Stimulated activated CD4-positive, alpha-beta T cell treated with anti-CD3 and anti-CD28 coated beads, TNF-alpha, amount 100 ng/mL, for 48 hours (primary cell): ENCODE measurements at places on chromosomes 3 and 15.

- no peak for DNase-seq
These were observed 759 bp downstream of the GALNT15 start for GRCh38 chr3:16174976-16175901.

- no peak for DNase-seq
These were observed 4.7 kb upstream of the ARHGEF3 start for GRCh38 chr3:56806407-56806806.

DNA sequence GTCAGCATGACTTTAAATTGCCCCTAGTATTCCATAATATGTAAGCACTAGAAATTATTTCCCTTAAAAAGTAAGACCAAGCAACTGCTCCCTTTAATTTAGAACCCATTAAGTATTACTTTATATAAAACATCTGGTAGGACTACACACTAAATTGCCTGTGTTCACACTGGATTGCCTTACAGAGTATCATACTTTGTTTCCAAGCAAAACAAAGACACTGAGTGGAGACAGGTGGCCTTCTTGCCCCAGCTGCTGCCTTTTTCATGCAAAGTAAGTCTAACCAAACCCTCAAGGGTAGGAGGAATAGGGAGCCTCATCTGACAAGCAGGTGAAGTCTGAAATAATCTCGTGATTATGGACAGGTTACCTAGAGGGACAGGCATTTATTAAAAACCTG is 87.3 kb downstream of the PEX5L start:
- no peak for DNase-seq

- DNase-seq: no peak
These were observed 23.6 kb upstream of the KIF23 start for GRCh38 chr15:69390575-69390974.

- peak; percentile 3 for DNase-seq
These were observed 692 bp downstream of the SCAANT1 start for GRCh38 chr3:63911509-63911872.

GRCh38 chr3:165359005-165359404 is 162.8 kb upstream of the SLITRK3 start:
- no peak for DNase-seq

DNA sequence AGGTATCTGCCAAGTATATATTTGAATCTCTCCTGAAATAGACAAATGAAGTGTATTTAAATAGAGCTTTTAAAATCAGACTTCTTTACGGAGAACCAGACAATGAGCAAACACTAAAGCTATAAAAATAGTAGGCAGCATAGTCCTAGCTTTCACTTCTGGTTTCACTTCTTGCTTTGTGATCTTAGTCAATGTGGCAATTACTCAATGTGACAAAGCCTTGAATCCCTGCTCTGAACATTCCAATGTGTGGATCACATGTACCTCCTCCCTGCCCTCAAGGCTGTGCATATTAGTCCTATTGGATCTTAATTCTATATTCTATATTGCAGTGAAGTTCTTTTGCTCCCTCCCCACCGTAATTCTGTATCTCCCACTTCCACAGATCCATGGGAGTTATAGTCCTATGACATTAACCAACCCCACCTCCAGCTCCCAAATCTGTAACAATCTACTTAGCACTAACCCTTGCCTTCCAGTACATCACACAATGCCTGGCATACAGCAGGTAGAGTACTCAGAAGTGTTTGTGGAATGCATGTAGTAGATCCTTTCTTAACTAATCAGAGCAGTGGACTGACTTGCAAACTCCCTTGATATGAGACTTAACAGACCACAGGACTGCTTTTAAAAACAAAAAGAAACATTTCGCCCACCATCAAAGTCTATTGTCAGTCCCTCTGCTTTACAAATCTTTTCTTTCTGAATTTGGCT is 24.3 kb upstream of the CP start:
- DNase-seq: no peak

GRCh38 chr3:188780193-188781147 is 391.3 kb upstream of the TPRG1 start:
- DNase-seq: no peak

DNA sequence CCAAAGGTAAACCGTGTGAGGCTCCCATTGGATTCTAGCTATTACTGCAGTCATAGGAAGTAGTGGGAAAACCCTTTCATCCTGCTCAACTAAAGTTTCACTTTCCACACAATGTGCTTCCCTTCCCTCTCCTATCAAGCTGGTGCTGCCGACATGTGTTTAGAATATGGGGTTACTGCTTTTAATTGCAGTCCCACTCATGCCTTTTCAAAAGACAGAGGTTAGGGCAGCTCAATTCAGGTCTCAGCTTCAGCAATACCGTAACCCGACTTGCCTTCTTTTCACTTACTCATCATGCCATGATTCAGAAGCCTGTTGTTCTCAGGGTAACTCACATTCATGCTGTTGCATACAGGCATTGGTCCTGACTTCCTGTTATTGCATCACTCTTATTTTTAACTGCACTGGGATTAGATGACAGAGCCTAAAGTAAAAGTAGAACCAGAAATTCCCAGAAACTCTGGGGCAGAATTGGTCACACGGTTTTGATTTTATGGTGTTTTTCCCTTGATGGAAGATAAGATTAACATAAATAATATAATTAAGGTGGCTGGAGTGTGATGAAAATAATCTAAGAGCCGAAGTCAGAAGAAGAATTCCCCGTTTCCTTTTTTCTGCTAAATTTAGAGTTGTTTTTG is 45.7 kb downstream of the C2CD4B start:
- no peak for DNase-seq

- no peak for DNase-seq
These were observed 67.2 kb downstream of the CRTC3 start for GRCh38 chr15:90596943-90597342.

DNA sequence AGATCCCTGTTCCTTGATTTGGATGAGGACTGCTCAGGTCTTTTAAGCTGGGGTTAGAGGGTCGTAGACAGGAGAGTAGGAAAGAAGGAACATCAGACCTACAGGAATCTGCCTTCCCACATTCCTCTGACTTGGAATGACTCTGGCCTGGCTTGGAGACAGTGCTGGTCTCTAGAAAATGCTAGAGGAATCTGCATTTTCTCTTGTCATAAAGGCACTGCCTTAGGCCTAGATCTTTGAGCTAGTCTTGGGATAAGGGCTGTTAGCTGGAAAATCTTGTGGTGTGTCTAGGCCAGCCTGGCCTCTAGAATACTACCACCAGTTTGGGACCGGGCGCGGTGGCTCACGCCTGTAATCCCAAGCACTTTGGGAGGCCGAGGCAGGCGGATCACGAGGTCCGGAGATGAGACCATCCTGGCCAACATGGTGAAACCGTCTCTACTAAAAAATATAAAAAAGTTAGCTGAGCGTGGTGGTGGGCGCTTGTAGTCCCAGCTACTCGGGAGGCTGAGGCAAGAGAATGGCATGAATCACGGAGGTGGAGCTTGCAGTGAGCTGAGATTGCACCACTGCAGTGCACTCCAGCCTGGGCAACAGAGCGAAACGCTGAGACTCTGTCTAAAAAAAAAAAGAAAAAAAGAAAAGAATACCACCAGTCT is 17.3 kb upstream of the BSN start:
- DNase-seq: no peak

GRCh38 chr3:174310475-174310983 is 548.6 kb upstream of the NAALADL2 start:
- no peak for DNase-seq

DNA sequence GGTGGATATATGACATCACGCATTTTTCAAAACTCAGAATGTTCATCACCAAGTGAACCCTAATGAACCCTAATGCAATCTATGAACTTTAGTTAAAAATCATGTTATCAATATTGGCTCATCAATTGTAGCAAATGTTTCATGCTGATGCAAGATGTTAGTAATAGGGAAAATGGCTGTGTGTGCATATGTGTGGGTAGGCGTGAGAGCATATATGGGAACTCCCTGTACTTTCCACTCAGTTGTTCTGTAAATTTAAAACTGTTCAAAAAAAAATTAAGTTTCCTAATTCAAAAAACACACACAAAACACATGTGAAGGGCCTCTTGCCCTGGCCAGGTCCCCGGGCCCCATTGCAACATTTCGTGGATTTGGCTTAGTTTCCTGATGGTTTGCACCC is 89.7 kb upstream of the PROK2 start:
- DNase-seq: no peak

GRCh38 chr3:49804141-49805041 is 1.3 kb downstream of the INKA1 start:
- no peak for DNase-seq

GRCh38 chr3:104244680-104245220 is 1122.0 kb upstream of the ALCAM start:
- no peak for DNase-seq

GRCh38 chr3:23461069-23461468 is 257.9 kb downstream of the UBE2E2 start:
- DNase-seq: no peak

- no peak for DNase-seq
These were observed 86.7 kb upstream of the LIMD1 start for GRCh38 chr3:45507820-45508317.

- DNase-seq: no peak
These were observed 27.0 kb downstream of the ALDH1A2 start for GRCh38 chr15:58038426-58039078.

GRCh38 chr15:45640616-45641015 is 5.8 kb downstream of the SQOR start:
- no peak for DNase-seq

DNA sequence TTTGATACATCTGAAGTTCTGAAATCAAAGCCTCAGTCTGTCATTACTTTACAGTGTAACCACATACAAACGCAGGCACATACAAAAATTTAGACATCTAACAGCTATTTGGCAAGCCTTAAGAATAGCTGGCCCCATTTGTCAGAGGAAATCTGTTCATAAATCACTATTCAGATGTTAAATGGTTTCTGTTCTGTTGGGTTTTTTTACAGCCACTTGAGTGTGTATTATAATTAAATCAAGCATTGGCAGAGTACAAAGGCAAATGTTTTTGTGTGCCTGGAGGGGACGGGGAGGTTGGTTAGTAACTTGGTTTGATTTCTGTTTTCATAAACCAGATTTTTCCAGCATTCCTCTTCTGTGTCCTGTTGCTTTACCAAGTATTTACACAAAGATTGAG is 24.1 kb downstream of the PIGB start:
- no peak for DNase-seq

DNA sequence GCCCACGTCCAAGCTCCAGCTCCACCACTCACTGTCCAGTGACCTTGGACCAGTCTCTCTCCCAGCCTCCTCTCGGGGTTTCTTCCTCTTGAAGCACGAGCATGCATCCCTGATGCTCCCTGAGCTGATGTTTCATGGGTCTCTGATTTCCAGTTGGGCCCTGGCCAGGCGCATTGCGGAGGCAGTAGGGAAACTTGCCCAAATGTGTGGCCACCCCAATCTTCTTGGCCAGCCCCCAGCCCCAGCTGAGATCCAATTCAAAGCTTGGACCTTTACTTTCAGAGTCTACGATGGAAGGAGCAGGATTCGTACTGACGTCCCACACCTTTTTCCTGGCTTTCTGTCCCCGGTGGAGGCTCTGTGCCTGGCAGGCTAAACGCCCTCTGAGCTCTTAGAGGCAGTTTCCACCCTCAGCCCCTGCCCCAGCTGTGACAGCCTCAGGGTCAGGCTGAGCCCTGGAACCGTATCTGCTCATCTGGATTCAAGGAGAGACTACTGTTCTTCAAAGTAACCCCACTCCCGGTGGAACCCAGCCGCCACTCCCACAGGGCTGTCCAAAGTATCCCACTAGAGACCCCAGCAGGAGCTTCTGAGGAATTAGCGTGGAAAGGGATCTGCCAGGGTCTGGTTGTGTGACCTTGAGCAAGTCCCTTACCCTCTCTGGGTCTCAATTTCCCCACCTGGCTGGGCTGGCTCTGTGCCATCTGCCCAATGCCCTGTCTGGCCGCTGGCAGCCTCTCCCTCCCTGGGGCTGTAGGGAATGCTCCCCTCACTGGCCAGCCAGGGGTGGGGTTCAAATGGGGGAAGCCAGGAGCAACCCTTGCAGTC is 37.4 kb downstream of the CPN2 start:
- no peak for DNase-seq

DNA sequence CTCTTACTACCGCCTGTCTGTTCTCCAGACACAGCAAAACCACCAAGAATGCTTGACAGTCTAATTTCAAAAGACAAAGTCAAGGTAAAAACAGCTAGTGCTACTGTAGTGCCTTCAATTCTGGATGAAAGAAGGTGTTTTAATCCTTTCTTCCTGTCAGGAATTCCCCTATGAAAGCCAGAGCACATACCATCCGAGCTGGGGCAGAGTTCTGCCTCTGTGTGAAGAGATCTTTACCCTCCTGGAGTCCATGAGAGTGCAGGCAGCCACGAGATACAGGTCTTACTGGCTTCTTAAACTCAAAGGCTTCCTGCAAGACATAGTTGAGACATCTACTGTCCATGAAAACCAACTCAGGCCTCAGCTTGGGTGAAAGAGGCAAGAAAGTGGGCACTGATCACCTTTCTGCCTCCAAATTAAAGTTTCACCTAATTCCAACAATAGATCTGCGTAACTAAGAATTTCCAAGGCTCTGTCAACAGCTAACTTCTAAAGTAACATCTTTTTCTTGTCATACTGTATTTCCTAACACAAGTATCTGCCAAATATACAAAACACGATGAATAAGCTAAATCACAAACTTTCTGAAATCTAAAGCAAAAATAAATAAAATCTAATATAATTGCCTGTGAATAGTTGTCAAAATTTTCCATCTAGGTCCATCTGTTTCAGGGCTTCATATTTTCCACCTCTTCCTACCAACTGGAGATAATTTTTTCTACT is 7.5 kb downstream of the CDC25A start:
- DNase-seq: no peak

- DNase-seq: no peak
These were observed 67.0 kb downstream of the IMPG2 start for GRCh38 chr3:101253396-101253795.

GRCh38 chr3:3080309-3080708 is 29.9 kb downstream of the IL5RA start:
- DNase-seq: no peak

GRCh38 chr3:53238051-53238850 is 17.6 kb downstream of the TKT start:
- DNase-seq: no peak

DNA sequence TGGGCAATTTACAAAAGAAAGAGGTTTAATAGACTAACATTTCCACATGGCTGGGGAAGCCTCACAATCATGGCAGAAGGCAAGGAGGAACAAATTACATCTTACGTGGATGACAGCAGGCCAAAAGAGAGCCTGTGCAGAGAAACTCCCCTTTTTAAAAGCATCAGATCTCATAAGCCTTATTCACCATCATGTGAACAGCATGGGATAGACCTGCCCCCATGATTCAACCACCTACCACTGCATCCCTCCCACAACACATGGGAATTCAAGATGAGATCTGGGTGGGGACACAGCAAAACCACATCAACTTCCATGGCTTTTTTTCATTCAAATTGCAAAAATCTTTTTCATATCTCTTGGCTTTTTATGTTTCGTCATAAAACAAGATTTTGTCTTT is 67.6 kb upstream of the GADL1 start:
- DNase-seq: no peak

DNA sequence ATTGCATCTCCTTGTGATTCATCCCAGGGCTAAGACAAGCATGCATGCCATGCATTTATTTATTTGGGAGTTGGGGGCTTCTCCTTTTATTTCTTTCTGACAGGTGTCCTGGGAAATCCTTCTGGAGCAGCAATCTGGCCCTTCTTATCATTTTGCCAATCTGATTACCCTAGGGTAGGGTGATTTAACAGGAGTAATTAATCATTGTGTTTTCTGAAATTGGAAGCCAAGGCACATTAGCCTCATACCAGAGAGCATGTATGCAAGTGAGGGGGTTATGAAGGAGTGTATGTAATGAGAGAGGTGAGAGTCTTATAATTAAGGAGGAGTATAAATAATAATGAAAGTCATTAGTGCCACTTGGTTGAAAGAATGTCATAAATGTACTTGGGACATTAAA is 37.4 kb upstream of the ARPP21 start:
- DNase-seq: no peak
